ENCODE measurements at places on chromosomes 3 and 15.
A peak's percentile ranks its signal among the peaks of the same experiment; 100 is the strongest.

DNA sequence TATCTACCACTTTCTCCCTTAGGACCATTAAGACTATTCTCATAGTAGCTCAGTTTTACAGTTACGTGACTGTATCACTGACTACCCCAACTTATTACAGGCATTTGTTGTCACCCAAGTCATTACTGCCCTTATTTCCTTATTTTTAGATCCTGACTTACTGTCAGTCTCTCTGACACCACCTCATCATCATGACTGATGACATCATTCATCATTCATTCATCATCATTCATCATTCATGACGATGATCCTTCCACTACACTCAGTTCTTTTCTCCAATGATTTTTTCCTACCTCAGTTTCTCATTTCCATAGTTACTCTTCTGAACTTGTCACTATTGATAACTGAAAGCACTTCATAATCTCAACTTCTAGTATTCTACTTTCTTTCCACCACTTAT lies 83.8 kb downstream of the ADAM10 start:
- no peak for DNase-seq

- DNase-seq = peak; percentile 90
Measured at GRCh38 chr15:67065531-67066005, at the start of gene SMAD3. Gene SMAD3 (plus strand): TSS chr15:67065602. CDS start chr15:67066155, 553 bp downstream.

DNA sequence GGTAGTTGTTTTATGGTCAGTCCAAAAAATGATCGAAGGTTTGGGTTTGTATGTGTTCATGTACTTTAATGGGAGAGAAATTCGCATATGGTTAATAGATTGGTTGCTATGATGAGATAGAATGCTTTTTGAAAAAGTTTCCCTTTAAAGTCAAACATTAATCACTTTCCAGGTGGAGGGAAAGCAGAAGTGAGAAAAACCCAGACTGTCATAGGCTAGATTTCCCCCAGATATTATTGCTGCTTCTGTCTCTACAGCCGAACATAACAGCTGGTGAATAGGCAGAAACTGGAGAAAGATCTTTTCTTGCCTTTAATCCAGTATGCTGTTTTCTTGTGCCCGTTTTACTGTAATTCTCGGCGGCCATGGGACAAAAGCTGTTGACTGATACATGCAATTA lies 287.6 kb downstream of the SOX2 start:
- DNase-seq = no peak

DNA sequence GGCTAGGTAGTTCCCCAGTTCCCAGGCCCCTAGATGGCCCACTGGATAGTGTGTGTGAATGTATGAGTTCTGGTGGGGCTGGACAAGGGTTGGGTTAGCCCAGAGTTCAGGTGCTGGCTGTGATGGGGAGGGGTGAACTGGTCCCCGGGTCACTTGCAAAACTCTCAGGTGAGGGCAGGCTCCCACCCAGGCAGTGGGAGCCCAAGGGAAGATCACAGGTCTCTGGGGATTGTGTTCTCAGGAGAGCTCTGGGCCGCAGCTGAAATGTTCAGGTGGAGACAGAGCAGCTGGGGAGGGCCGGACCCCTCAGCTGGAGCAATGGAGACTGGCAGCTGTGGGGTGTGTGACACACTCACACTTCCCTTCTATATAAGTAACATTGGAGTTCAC lies 12.8 kb upstream of the FAM98B start:
- no peak for DNase-seq
